Activated CD8-positive, alpha-beta memory T cell treated with anti-CD3 and anti-CD28 coated beads, Interleukin-2, amount 50 U/mL, for 4 hours (primary cell): ENCODE measurements at places on chromosomes 6 and 20.

- no peak for DNase-seq
These were observed 300.9 kb downstream of the DHX35 start for GRCh38 chr20:39263076-39263475.

DNA sequence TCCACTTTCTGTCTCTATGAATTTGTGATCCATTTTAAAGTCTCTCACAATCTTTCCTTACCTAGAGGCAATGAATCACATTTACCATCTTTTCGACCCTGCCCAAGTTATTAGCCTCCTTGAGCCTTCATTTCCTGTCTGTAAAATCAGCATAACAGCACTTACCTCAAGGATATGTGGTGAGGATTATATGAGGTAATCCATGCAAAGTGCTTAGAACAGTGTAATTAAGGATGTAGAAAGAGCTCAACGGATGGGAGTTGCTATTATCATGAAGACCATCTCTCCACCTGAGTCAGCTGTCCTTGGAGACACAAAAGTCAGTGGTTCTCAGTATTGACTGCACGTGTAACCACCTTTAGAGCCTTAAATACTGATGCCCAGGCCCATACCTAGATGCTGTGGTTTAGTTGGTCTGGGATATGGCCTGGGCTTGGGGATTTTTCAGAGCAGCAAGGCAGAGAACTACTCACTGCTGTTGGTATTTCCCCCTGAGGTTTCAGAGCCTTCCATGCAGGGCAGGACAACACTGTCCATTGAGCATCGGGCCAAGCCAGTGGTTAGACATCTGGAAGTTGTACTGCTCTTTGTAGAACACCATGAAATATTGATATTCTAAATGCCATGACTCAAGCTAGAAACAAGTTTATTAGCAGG lies 55.8 kb downstream of the LYRM2 start:
- no peak for DNase-seq

DNA sequence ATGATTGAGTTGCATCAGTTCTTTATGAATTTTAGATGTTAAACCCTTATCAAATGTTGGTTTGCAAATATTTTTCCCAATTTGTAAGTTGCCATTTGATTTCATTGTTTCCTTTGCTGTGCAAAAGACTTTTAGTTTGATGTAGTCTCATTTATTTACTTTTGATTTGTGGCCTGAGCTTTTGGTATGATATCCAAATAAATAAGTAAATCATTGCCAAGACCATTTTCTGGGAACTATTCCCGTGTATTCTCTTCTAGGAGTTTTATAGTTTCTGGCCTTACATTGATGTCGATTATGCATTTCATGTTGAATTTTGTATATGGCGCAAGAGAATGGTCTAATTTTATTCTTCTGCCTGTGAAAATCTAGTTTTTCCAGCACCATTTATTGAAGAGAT lies 13.4 kb downstream of the AIG1 start:
- no peak for DNase-seq

DNA sequence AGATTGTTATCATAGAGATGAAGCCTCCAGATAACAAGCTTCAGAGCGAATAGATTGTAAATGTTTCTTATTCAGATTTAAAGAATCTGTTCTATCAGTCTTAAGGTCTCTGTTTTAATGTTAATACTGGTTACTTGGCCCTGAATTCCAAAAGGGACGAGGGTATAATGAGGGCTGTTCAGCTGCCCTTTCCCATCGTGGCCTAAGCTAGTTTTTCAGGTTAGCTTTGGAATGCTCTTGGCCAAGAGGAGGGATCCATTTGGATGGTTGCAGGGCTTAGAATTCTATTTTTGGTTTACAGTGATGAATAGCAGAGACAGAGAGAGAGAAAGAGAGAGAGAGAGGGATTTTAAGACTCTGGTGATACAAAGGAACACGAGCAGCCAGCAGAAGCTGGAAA lies 62.8 kb upstream of the UFL1 start:
- DNase-seq, result no peak

GRCh38 chr6:150200428-150201100 lies 57.7 kb downstream of the PPP1R14C start:
- DNase-seq, result no peak

DNA sequence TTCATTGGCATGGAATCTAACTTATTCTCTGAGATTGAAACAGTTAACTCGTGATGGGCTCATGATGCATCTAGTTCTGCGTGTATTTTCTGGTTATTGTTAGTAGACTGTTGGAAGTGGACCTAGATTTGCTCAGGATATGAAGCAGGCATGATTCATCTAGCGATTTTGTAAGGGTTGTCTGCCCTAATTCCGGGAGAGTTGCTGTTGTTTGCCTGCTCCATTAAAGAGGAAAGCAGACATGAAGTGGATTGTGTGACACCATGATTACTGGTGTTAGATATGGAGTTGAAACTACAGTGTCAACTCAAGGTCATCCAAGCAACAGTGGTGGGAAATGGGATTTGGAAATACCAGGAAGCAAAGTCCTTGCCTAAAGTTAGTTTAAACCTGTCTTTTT lies 41.0 kb downstream of the SOX4 start:
- DNase-seq, result no peak

DNA sequence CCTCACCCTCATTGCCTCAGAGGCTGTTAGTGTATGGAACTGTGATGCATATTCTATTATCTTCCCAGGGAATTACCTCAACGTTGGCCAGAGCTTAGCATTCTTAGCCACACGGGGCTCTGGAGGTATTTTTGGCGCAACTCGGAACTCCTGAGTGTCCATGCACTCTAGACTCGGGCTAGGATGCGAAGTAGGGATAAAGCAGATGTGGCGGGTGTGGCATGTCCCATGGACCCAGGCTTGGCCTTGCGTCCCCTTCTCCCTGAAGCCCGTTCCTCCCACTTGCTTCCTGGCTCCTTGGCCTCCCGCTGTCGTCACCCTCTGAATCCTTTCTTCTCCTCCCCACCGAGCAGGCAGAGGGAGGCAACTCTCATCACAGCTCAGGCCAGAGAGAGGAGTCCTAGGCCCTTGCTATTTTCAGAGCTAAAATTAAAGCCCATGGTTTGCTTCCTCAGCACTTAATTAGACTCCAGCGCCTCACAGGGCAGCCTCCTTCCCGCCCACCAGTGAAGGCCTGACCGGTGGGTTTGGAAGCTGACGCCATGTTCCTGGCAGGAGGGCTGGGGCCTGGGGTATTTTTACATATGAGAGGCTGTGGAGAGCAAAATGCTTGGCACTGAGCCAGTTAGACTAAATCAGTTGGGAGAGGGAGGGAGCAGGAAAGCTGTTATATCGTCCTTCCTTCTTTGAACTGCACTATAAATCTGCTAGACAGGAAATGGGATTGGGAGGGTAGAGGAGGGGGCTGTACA lies 138.7 kb downstream of the FOXO3 start:
- no peak for DNase-seq

- no peak for DNase-seq
These were observed 93.3 kb upstream of the CLDN20 start for GRCh38 chr6:155170519-155170918.

DNA sequence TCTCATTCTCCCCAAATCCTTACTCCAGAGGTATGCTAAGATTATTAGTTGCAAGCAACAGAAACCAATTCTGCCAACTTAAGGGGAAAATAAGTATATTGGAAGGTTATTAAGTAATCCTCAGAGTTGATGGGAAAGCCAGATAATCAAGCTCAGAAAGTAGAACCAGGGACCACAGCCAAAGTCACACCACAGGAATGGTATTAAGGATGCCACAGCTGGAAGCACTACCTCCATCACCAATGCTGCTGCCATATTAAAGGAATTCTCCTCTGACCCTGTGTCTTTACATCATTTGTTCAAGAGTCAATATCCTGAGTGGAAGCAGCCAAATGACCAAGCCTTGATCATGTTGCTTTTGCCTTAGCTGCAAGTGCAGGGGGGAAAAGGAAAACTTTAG lies 9.9 kb downstream of the PROCR start:
- no peak for DNase-seq

- DNase-seq, result no peak
These were observed 108.2 kb downstream of the PLG start for GRCh38 chr6:160810238-160810637.

- no peak for DNase-seq
These were observed 535 bp upstream of the ABCF1 start for GRCh38 chr6:30570740-30571074.

GRCh38 chr6:135258970-135259369 lies 77.9 kb downstream of the MYB start:
- DNase-seq, result no peak

DNA sequence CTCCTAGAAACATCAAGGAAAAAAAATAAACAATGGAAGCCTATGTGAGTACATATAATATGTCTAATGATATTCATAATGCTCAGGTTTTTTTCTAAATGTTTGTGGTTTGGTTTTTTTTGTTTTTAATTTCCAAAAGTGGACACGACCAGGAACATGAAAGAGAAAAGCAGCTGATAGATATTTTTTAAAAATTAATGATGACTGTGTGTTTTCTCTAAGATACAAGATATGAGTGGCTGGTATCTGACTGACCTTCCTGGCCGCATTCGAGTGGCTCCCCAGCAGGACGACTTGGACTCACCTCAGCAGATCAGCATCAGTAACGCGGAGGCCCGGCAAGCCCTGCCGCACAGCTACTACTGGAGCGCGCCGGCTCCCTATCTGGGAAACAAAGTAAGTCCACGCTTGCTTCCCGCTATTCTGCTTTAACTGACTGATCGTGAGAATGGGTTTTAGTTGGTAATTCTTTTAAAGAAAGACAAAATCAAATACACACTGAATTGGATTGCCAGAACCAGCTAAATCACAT lies 309.6 kb downstream of the LAMA2 start:
- DNase-seq, result no peak

DNA sequence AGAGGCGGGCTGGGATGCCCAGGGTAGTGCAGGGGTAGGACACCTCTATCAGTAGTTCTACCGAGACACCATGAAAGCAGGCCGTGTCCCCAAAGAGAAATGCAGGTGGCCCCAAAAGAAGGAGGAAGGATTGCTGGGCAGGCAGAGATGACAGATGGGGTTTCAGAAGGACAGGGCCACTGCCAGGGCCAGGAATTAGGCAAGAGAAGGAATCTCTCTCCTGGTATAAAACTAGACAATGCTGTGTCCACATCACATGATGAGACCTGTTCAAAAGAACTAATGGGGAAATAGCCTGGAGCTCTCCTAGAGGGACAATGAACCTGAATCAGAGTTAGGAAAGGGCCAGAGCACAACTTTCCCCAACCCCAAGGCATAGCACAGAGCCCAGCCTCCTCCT lies 21.6 kb upstream of the VSX1 start:
- no peak for DNase-seq

DNA sequence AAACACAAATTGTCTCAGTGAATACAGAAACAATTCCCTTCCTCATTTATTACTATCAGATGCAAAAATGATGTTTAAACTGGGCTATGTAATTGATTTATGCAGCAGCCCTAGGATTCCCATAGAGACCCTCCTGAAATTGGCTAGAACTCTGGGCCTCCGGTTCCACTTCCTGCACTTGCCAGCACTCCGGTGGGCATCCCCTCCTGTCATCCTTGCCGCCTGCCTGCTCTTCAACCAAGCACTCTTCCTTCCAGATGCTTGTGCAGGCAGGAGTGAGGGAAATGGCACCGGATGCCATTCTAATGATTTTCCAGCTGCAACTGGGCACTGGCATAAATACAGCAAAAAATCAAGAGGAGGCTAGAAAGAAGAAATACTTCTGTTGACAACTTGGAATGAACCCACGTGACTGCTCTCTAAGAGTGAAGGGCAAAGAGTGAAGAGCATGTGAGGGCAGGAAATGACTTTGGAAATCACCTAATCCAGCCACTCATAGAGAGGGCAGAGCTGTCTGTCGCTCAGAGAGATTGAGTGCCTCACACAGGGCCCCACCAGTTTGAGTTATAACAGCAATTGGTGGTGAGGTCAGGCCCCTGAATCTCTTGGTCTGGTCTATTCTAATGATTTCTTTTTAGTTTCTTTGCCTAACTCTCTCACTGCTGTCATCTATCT lies 3.7 kb upstream of the NEDD9 start:
- DNase-seq, result no peak

DNA sequence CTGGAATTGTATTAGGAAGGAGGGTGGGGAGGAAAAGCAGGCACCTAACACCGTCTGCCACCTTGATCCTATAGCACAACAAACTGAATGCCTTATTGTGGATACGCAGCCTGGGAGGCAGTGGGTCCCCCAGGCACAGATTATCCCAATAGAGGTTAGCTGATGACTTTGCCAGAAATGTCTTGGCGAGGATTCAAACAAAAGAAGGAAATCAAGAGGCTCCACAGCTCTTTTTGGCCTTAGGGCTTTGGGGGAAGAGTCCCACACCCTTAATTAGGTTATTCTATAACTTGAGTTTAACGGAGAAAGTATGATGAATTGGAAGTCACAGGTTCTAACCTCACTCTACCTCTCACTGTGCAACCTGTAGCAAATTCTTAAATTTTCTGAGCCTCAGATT lies 102.0 kb downstream of the MRPL14 start:
- no peak for DNase-seq

GRCh38 chr6:170017603-170018320 lies 266.3 kb downstream of the ERMARD start:
- no peak for DNase-seq

- DNase-seq, result no peak
These were observed 38.4 kb downstream of the VSTM2L start for GRCh38 chr20:37941332-37941731.

DNA sequence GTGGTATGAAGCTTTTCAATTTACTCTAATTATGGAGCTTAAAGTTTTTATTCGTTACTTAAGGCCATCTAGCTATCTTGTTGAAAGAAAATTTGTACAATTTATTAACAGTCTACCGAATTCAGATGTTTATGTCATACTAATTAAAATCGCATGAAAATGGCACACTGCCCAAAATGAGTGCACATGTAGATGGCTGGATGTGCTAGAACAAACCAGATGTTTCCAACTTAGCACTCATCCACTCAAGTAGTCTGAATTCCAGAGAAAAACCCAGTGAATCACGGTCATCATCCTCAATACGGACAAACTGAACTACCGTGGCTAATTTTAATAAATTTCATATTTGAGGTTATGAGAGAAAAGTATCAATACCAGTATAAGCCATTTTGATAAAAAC lies 70.4 kb downstream of the COL12A1 start:
- DNase-seq, result no peak

GRCh38 chr6:33458676-33459075 lies 4.3 kb downstream of the ZBTB9 start:
- DNase-seq, result no peak

DNA sequence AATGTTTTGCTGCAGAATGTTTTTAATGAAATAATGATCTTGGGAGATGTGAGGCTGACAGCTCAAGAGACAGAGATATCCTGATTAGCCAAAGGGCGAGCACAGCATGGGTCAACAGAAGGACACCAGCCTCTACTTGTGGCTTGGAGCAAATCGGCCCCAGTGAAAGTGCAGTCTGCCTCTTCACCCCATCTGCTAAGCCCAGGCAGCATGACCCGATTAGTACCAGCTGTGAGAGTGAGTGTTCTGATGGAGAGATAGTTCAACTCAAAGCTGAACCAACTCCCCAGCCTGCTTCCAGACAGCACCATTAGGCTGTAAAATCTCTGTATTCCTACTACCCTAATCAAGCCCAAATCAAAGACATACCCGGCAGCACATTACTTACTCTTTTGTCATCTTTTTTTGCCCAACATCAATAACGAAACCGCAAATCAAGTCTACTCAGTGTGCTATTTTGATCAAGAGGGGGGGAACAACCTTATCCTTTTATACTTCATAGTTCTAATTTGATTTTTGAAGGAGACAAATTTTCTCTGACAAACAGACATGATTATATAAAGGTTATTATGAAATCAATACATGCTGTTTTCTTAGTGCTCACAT lies 514.1 kb upstream of the NRSN1 start:
- DNase-seq, result no peak
